ENCODE measurements at places on chromosomes 13 and 19.

- DNase-seq, result no peak
These were observed 11.2 kb downstream of the ZNF347 start for GRCh38 chr19:53147645-53148044.

DNA sequence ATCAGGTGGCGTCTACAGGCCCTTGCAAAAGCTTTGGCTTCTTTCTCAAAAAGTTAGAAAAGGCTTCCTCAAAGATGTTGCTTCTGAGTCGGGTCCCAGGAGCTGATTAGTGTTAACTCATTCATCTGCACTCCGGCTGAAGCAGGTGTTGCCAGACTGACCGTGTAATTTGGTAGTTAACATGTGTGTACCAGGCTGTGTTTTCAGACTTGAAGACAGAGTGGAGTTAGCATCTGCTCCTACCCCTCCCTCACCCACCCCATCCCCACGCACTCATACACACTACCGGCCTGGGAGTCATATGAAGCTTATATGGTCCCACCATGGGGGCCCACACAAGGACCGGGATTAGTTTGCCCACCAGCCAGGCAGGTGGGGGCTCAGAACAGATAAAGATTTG lies 111.5 kb downstream of the DNAJC15 start:
- no peak for DNase-seq

- DNase-seq, result no peak
These were observed 1.4 kb upstream of the RCBTB1 start for GRCh38 chr13:49586717-49587116.

DNA sequence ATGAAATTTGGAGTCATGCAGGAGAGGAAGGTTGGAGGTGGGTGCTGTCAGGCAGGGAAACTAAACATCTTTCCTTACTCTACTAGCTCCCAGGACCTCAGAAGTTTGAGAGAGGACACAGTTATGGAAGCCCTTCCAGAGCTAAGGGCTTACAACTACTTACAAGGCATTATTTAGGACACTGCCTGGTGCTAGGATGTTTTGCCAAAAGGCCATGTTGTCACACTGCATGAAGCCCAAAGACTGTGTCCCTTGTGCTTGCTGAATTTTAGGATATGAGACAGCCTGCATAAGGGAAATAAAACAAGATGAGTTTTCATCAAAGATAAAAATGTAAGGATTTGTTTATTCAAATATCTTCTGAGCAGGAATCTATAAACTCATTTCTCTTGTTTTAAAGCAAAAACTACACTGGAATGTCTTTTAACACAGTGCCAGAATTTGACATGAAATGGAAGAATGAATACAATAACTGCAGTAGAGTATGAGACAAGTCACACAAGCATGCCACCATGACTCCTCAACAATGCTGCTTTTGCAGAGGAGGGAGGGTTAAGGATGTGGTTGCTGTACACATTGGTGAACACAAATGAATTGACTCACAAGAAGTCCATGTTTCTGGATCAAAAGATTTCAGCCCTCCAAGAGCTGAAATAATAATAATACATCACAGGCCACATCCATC lies 258.4 kb downstream of the SPRY2 start:
- no peak for DNase-seq

GRCh38 chr19:40889366-40889765 lies 7.3 kb upstream of the CYP2A7 start:
- no peak for DNase-seq

DNA sequence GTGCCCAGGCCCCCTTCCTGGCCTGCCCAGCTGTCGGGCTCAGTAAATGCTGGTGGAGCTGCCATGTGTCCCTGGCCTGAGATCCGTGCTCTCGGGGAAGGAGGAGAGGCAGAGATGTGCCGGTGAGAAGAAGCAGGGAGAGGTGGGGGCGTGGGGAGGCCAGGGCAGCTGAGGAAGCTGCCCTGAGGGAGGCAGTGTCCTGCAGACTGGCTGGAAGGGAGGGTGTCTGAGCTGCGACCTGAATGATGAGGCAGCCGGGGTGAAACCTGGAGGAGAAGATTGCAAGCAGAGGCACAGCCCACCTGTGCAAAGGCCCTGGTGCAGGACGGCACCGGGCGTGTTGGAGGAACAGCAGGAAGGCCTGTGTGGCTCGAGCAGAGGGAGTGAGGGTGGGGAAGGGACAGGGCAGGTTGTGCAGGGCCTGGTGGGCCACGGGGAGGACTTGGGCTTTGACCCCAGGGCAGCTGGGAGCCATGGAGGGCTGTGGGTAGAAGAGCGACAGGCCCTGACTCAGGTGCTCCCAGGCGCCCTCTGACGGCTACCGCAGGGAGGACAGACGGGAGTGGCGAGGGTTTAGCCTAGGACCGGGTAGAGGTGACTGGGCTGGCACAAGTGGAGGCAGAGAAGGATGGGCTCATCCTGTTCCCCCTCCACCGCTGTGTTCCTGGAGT lies 14.0 kb upstream of the CELF5 start:
- peak; percentile 49 for DNase-seq

DNA sequence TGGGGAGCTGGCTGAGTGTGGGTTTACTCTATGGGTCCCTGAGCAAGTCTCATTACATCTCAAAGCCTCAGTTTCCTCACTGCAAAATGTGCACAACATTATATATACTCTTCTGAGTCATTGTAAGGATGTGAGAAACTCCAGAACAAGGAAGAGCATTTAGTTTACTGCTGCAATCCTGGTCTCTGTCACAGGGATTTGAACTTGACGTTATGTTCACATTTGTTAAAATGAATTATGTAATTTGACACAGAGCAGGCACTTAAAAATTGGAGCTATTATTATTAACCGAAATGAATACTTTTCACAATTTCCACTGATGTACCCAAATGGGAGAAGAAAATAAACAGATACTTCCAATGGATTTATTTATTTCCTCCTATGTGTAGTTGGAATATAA lies 101.0 kb downstream of the STARD13 start:
- no peak for DNase-seq

- peak; percentile 68 for DNase-seq
These were observed 2.3 kb downstream of the MIDN start for GRCh38 chr19:1250437-1251260.

GRCh38 chr13:46609052-46609451 lies 56.1 kb downstream of the LRCH1 start:
- no peak for DNase-seq

- peak; percentile 24 for DNase-seq
These were observed 1.3 kb downstream of the ICAM5 start for GRCh38 chr19:10290876-10291553.

- no peak for DNase-seq
These were observed 79.6 kb downstream of the FGF14 start for GRCh38 chr13:102322211-102322610.

GRCh38 chr19:4233282-4233853 lies 4.0 kb downstream of the EBI3 start:
- DNase-seq, result peak; percentile 33

DNA sequence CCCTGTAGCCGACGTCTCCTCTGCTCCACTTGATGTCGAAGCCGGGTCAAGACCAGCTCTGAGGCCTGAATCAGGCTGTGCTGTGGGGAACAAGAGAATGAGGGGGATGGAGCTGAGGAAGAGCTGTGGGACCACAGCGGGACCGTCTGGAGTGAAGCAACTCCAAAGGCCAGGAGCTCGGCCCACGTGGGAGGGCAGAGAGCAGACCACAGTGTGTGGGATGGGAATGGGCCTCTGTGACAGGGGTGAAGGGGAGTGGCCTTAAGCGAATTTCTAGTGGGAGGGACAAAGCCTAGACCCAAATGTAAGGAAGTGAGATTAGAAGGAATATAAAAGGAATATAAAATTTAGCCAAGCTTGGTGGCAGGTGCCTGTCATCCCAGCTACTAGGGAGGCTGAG lies 3.8 kb upstream of the SLC8A2 start:
- no peak for DNase-seq

- no peak for DNase-seq
These were observed 412.0 kb downstream of the FGF14 start for GRCh38 chr13:101989798-101990350.

DNA sequence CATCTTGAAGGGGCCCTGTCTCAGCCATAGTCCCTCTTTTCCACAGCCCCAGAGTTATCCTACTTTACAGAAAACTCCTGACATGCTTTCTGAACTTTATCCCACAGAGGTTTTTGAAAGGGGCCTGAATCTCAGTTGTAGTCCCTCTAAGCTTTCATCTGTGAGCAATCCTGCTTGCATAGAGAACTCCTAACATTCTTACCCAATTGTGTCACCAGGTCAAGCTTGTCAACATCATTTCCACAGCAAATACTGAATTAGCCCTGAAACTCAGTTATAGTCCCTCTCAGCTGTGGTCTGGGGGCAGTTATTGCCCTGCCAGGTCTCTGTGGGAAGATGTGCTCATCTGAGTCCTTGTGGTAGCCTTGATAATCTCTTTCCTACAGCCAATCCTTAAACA lies 2190.3 kb upstream of the PCDH20 start:
- no peak for DNase-seq

DNA sequence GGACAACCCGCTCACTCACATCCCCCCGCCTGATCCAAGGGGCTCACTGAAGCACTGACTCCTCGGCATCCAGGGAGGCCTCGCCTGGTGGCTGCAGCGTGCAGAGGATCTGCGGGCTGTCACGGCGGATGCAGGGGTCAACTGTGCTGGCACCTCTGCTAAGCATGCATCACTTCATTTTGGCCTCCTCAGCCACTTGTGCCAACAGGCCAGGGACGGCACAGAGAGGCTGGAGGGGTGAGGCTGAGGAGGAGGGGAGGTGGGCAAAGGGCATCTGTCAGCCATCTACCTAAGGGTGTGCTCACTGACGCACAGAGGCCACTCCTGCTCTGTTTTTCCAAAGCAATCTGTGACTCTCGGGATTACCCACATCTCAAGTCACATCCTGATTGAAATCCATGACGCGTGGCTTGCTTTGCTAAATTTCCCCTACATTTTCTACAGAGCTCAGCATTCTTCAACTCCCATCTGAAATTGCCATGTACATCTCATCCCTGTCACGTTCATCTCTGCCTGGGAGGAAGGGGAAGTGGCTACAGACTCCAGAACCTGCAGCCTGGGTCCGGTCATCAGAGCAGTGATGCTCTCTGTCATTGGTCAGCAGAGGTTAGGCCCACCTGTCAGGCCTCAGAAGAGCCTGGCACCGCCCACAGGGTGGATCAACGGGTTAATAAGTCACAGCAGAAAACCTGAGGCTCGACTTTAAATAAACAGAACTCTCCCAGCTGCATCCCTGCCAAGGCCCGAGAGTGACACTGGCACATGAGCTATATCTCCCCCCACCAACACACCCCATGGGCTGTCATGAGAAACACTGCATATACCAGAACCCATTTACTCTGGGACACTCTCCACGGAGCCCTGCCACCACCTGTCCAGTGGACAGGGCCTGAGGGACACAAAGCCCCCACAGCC lies 17.6 kb downstream of the ELL start:
- no peak for DNase-seq

- no peak for DNase-seq
These were observed 322.6 kb downstream of the SHISA2 start for GRCh38 chr13:25729201-25729600.

- no peak for DNase-seq
These were observed 41.0 kb upstream of the SIAH3 start for GRCh38 chr13:45892513-45892912.
